ENCODE measurements at places on chromosomes 12 and 14. TPM values are rescaled to one million over a fixed set of nuclear protein-coding genes. Genes with fewer than 3 reads are reported as not detected.

CPNE6 gene
- not detected for total RNA-seq

FAM90A1 gene
- not detected for total RNA-seq

CYP46A1 gene
- total RNA-seq: not detected

PLCZ1 gene
- not detected for total RNA-seq

SDR9C7 gene
- not detected for total RNA-seq

RIMBP2 gene
- total RNA-seq: not detected

STAC3 gene
- total RNA-seq: 0.27 TPM

ACTR6 gene
- total RNA-seq: 15.6 TPM

HELB gene
- total RNA-seq: 1.4 TPM

KRT83 gene
- 0.17 TPM for total RNA-seq

AVPR1A gene
- total RNA-seq: not detected

PIANP gene
- 0.45 TPM for total RNA-seq

TAS2R20 gene
- 0.05 TPM for total RNA-seq

NOS1 gene
- total RNA-seq: 0.03 TPM

SLC39A5 gene
- total RNA-seq: 0.71 TPM

KERA gene
- not detected for total RNA-seq

YAF2 gene
- total RNA-seq: 14.2 TPM

MDGA2 gene
- total RNA-seq: 4.2 TPM

CACNA1C gene
- not detected for total RNA-seq

KCNJ8 gene
- total RNA-seq: 2.0 TPM

RDH12 gene
- total RNA-seq: 0.29 TPM

MYF6 gene
- total RNA-seq: not detected

MORN3 gene
- total RNA-seq: 0.33 TPM

SYNE3 gene
- 2.3 TPM for total RNA-seq

TPH2 gene
- not detected for total RNA-seq

KRT80 gene
- 6.7 TPM for total RNA-seq

AQP2 gene
- not detected for total RNA-seq

DBX2 gene
- not detected for total RNA-seq

TAS2R9 gene
- total RNA-seq: not detected

PDE3A gene
- 0.40 TPM for total RNA-seq

All from HT1080 (cell line).